Retina (tissue), 1 donor: ENCODE measurements at places on chromosomes 1 and 21.
A peak's percentile ranks its signal among the peaks of the same experiment; 100 is the strongest.

DNA sequence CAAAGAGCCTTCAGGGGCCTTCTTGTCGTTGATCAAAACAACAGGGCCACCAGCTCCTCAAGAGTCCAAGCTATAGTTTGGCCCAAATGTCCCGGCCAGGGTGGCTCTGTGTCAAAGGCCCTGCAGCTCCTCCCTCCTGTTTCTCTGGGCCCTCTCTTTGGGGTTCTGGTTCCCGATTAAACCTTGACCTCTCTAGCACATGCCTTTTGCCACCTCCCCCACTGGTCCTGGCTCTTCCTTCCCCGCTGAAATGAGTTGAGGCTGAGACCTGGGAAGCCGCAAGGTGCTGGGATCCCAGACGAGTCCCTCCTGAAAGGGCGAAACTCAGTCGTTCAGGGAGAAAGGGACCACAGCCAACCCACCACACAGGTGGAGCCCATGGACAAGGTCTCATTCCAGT, 56.9 kb downstream of the CASZ1 start:
- DNase-seq: no peak

GRCh38 chr1:7089497-7089896, 304.2 kb downstream of the CAMTA1 start:
- DNase-seq: no peak

DNA sequence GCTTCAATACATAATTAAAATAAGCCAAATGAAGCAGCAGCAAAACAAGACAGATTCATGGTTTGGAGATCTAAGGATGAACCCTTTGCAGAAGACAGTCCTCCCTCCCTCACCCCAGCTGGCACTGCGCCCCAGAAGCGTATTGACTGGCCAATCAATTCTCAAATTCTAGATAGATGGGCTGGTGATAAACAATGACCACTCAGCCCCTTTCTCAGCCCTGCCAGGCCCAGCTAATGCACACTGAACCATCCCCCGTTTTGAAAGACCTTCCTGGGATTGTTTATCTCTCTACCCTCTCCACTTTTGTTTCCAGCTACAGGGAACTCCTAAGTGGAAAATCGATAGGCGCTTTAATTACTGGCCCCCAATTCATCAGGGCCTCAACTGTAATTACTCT, 29.0 kb downstream of the TNR start:
- peak; percentile 42 for DNase-seq

- no peak for DNase-seq
These were observed 14.5 kb upstream of the PHLDA3 start for GRCh38 chr1:201483373-201483949.
